A549 treated with CpdA at 1 μM for 4 hours (cell line): ENCODE measurements at places on chromosomes 2 and 18. TPM values are rescaled to one million over a fixed set of nuclear protein-coding genes. Genes with fewer than 3 reads are reported as not detected.

The PCARE gene
- total RNA-seq = not detected in 5 replicates

The SPP2 gene
- not detected in 5 replicates for total RNA-seq

The GPR17 gene
- total RNA-seq = 0.09 to 0.21 TPM (median 0.12 TPM) in 4 of 5 replicates, not detected in the other

The POTEJ gene
- total RNA-seq = not detected in 5 replicates

The ACTR3 gene
- total RNA-seq = 216 to 314 TPM (median 236 TPM) in 5 replicates

The UCN gene
- 0.96 to 2.3 TPM (median 1.5 TPM) in 5 replicates for total RNA-seq

The UGT1A10 gene
- 0.02 to 0.26 TPM (median 0.21 TPM) in 3 of 5 replicates, not detected in the others for total RNA-seq

The ODC1 gene
- total RNA-seq = 133 to 155 TPM (median 139 TPM) in 5 replicates

The AKAIN1 gene
- not detected in 5 replicates for total RNA-seq

The MYO1B gene
- total RNA-seq = 69.5 to 91.3 TPM (median 72.4 TPM) in 5 replicates

The ACVR1C gene
- total RNA-seq = 0.01 to 0.05 TPM (median 0.02 TPM) in 4 of 5 replicates, not detected in the other

The FN1 gene
- 143 to 233 TPM (median 162 TPM) in 5 replicates for total RNA-seq

The OSBPL6 gene
- 6.5 to 7.9 TPM (median 7.0 TPM) in 5 replicates for total RNA-seq

The EGR4 gene
- total RNA-seq = 0.16 to 0.30 TPM (median 0.27 TPM) in 5 replicates
